NCI-H1436 treated with DMSO at 0.1 percent for 48 hours (cell line): ENCODE measurements at places on chromosomes 2 and 18.

GRCh38 chr2:70328921-70329561 lies 27.2 kb upstream of the FAM136A start:
- DNase-seq = no peak

DNA sequence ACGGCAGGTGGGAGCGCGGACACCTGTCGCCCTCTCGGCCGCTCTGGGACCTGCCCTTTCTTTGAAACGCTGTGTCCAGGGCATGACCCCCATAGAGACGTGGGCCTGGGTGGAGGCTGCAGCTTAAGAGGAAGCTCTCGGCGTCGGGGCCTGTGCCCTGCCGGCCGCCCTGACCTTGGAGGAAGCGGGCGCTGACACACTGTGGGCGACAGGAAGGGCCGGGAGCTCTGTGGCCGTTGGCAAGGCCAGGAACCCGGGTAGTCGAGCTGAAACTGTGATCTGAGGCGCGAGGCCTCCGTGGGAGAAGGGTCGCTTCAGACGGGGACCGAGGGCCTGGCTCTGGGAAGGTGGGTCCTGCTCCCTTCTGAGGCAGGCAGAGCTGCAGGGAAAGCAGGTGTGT lies 28.2 kb downstream of the KCNG2 start:
- no peak for DNase-seq

GRCh38 chr18:75035928-75036327 lies 173.0 kb downstream of the PTGR3 start:
- DNase-seq = no peak

GRCh38 chr2:28593160-28593755 lies 97.4 kb downstream of the PLB1 start:
- no peak for DNase-seq

- DNase-seq = no peak
Measured at GRCh38 chr2:9690252-9690651, 59.5 kb upstream of the YWHAQ start.

GRCh38 chr18:13374096-13374467 lies 155.5 kb downstream of the LDLRAD4 start:
- no peak for DNase-seq

GRCh38 chr2:230356084-230356483 lies 29.1 kb downstream of the SP140L start:
- DNase-seq = no peak

- no peak for DNase-seq
Measured at GRCh38 chr18:48877941-48878340, 72.8 kb downstream of the SMAD7 start.

- DNase-seq = no peak
Measured at GRCh38 chr2:195450552-195451113, 206.4 kb upstream of the SLC39A10 start.

- DNase-seq = no peak
Measured at GRCh38 chr2:177868806-177869205, 203.8 kb downstream of the PDE11A start.

DNA sequence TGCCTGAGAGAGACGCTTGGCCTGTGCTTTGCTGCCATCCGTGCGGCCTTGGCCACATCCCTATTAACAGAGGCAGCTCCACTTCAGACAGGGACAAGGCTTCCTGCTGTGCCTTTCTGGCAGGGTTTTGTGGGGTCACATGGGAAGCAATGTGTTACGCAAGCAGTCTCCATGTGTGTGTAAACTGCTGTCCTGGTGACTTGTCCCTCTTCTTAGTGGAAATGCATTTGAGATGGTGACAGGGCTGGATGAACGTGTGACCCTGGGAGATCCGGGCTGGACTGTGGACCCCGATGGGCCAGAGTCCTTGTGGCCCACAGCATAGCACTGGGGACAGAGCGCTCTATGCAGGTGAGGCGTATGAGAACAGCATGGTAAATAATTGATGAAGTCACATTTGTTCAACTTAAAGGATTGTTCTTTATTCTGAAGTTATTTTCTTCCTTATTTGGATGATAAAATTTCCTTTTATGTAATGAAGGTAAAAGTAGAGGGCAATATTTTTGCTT lies 23.2 kb downstream of the ASB1 start:
- no peak for DNase-seq

DNA sequence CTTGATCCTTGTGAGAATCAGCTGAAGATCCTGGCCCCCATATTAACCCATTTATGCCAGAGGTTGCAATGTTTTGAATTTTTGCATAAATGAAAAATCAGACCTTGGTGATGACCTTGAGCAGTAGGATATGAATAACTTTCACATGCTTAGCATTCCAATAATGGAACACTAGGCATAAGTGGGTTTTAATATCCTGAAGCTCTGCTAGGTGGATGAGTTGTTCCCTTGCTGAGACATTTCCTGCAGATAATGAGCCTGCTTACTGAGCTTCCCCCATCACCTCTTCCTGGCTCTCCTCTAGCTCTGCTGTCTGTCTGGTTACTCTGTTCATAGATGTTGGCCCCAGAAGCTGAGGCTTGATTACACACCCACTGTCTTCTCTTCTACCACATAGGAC lies 25.5 kb upstream of the SEC11C start:
- DNase-seq = no peak

- DNase-seq = no peak
Measured at GRCh38 chr2:85418132-85419008, at the start of gene SH2D6. Gene SH2D6 (plus strand): TSS chr2:85418714. CDS start chr2:85429466, 10,752 bp downstream.

DNA sequence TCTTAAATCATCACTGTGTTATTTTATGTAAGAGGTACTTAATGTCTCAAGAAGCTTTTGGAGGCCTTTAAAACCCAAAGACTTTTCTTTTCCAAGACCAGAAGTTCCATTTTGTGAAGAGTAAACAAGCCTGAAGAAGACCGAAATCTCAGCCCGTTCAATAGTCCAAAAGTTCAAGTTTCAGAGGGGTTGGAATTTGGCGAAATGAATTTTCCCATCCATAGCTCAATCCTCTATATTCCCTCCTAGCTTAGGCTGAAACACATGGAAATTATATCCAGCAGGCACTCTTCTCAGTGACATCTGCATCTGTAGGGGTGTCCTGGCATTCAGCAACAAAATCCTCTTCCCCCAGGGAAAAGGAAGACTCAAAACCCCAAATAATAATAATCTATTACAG lies 344.6 kb downstream of the ARHGAP15 start:
- no peak for DNase-seq
